ENCODE measurements at places on chromosomes 7 and 10.

DNA sequence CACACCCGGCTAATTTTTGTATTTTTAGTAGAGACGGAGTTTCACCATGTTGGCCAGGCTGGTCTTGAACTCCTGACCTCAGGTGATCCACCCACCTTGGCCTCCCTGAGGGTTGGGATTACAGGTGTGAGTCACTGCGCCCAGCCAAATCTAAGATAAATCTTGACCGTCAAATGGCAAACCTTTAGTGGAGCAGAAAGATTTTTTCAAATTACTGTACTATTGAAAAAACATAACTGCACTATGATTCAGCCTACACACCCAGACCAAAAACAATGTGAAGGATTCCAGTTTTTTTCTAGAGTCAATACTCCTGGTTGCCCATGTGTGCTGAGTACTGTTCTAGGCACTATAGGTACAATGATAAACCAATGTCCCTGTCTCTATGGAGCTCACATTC, 33.9 kb upstream of the SVIL start:
- no peak for DNase-seq

- no peak for DNase-seq
These were observed 5.8 kb downstream of the ZSCAN25 start for GRCh38 chr7:99622596-99622995.

DNA sequence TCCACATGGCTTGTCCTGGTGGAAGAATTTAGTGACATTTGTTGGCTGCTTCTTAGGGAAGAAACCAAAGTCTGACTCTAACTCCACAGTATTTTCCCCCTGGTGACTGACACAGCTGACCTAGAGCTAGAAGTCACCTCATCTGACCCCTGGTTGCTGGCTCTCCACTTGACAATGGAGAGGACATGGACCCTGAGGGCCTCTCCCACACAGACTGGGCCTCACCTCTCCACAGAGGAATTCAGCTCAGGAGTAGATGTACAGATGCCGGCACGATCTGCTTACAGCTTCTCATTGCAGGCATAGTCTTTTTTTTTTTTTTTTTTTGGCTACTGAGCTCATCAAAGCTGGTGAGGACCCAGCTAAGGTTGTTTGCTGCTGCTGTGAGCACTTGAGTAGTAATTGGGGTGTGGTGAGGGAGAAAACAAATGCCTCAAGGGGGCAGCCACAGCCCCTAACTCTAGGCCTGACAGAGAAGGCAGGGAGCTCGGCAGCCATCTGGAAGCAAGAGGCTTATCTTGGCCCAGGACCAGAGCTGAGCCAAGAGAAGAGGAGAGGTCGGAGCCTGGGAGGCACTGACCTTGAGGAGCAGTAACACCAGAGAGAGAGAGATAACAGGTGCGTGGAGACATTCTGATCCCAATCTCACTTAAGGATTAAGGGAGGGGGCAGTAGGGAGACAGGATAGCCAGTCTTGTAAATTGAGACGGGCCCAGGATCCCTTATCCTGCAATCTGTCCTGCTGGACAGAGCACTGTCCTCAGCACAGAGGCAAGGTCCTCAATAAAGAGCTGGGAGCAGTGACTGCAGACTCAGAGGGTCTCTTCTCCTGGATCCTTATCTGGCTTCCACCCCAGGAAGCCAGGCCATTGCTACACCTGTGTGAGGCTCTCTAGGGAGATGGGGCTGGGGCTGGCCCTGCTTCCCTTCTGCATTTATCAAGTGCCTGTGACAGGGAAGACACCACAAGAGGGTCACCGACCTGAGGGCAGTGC, 9.4 kb downstream of the PRSS58 start:
- no peak for DNase-seq

DNA sequence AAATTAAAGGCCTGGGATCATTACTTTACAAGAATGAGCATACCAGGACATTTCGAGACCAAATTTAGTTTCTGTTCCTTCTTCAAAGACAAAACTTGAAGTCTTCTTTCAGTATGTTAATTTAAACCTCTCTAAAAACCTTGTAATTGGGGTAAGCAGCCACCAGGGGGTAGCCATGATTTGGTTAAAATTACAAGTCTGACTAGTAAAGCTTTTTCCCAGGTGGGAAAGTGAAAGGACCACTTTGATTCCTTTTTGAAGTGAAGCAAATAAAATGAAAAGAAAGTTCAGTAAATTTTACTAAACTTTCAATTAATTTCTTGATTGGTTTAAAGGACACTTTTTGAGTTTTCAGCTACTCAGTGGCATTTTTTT, 294.3 kb downstream of the BBS9 start:
- DNase-seq = no peak

- peak; percentile 89 for DNase-seq
These were observed at the start of gene NRP1 for GRCh38 chr10:33334153-33334804. Gene NRP1, minus strand, starts transcription at chr10:33334667. Its CDS starts 285 bp downstream, at chr10:33334382.

GRCh38 chr7:150524018-150524417, 9.3 kb downstream of the GIMAP7 start:
- DNase-seq = no peak
